Activated CD4-positive, alpha-beta T cell treated with anti-CD3 and anti-CD28 coated beads for 1 hour (primary cell): ENCODE measurements at places on chromosomes 3 and 15.

- no peak for DNase-seq
Observed at GRCh38 chr3:78015856-78016255, 976.0 kb downstream of the ROBO2 start.

DNA sequence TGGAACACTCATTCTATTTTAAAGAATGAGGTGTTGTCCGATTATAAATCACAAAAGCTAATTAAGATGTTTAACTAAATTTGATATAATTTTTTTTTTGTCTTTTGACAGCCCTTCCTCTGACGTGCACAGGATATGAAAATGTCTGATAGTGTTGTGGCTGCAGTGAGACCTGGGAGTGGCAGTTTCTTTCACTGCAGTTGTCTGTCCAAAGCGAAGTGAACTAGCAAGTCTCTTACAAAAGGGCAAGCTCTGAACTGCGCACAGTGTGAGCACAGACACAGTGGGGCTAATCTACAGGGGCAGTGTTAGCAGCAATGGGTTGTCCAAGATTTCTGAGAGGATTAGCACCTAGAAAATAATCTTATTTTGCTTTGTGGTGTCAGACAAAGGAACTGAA, 29.1 kb upstream of the MYRIP start:
- no peak for DNase-seq

- DNase-seq = no peak
Observed at GRCh38 chr3:122987736-122988319, 39.7 kb downstream of the SEMA5B start.

DNA sequence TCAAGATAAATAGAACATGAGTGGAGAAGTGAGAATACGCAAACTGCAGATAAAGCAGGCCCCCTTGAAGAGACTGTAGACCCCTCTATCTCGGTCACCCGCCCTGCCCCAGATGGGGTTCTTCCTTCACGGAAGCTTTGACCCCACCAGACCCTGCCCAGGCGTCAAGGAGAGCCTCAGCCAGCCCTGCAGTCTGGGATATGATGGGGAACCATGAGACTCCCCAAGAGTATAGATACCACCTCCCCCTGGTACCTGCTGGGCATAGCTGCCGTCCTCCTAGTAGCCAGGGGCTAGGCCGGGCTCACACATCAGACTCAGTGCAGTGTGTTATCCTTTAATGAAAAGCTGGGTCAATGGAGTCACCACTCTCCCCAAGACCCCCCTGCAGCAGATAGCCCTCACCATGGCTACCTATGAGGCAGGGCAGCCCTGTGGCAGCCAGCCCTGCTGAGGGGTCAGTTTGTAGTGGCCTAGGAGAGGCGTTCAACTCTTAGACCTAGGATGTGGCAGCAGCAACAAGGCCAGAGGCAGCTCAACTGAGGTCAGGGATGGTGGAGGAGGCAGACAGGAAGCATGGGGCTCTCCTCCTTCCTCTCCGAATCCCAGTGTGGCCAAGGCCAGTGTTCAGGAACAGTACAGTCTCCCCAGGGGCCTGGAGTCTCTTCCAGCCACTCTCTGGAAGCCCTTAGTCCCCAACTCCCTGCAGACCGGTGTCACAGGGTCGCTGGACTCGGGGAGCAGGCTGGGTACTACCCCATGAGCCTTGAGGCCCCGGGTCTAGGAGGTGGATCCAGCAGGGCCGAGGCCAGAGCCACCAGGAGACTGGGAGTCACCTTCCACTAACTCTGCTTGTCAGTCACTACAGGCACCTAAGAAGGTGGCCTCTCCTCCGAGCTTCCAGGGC, 26.1 kb downstream of the PLXNB1 start:
- peak; percentile 2 for DNase-seq

GRCh38 chr3:59406943-59407342, 357.1 kb upstream of the CFAP20DC start:
- DNase-seq = no peak

DNA sequence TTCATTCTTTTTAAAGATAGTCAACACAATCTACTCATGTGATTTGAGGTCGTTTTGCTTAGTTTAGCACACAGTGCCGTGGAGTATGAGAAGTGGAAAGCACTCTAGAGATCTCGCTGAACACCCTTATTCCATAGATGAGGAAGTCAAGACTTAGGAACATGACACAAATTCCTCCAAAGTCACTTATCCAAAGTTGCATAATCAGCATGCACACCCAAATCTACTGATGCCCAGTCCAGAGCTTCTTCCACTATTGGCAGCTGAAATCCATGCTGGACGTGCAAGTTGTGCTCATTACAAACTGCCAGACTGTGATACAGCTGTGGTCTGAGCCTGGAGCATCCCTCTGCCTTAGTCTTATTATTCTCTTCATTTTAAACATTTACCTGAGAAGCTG, 83.5 kb upstream of the ZNF280D start:
- no peak for DNase-seq

DNA sequence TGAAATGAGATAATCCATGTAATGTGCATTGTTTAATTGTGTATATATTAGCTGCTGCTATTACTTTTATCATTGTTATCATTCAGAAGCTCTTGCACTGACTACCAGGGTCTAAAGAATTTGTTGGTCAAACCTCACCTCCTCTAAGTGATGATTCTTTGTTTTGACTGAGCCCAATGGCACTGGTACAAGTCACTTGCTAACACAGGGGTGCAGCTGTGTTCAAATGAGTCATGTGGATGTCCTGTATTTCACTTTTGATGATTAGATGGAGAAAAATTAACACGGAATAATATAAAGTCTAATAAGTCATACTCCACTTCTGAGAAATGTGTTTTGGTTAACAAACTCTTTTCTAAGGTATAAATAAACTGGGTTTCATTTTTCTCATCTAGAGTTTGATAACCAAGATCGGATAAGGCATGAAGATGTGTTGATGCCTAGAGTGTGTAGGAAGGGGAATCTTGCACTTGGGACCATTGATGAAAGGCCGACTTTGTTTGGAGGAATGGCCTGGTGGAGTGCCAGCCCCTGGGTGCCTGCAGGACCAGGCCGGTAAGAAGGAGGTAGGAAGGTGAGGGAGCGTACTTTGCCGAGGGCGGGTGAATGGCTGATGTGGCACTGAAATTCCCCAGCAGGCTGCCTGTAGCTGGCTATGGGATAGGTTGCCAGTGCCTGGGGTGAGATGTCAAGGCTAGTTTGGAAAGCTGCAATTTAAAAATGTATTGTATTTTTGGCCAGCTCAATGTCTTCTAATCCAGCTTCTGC, 244.7 kb upstream of the ZPLD1 start:
- no peak for DNase-seq

- DNase-seq = no peak
Observed at GRCh38 chr3:50338965-50339364, 1.7 kb downstream of the RASSF1 start.

DNA sequence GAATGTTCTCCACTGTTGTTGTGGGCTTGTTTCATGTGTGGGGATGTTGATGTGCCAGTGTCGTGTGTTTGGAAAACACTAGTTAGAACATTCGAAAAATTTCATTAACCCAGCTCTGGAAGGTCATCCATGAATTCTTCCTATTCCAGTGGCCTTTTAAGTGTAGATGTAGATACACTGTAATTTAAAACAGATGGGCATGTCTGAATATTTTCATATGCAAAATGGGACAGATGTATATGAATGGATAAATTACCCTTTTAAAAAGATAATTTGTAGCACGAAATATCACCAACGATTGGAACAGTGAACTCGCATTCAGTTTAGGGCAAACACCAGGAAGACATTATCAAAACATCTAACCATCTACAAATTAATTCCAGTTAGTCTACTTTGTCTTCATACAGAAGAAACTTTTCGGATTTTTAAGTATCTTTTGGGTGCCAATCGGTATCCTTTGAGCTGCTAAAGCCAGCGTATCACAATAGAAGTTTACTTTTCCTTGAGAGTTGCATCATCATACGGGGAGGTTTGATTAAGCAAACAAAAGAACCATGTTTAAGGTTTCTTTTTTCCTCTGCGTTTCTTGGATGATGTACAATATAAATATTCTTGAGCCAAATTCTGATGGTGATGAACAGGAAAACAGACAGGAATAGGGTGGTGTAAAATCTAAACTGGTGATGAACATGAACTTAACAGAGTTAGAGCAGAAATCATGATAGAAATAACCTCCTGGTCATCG, 528.1 kb downstream of the FOXP1 start:
- DNase-seq = no peak

DNA sequence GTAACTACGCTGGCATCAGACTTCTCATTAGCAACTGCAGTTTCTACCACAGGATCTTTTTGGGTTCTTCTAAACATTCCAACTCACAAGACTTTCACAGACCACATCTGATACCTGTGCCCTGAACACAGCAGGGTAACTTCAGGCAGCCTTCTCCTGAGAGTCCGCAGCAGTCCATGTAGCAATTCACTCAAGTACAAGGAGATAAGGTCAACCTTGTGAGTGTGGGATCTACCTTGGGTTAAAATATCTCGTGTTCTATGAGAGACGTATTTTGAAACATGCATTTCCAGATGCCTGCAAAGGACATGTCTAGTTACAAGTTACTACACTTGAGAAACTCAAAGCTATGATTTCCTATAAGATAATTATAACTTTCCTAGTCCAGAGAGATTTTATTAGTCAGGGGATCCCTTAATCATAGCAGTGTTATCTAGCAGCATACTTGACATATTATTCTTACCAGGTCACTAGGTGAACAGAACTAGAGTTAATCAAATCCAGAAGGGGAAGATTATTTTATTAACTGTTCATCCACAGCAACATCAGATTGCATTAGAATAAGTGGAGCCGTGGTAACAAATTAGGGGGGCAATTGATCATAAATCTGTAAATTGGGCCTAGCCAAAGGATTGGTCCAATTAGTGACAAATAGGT, 66.4 kb downstream of the ASTE1 start:
- DNase-seq = no peak

- no peak for DNase-seq
Observed at GRCh38 chr3:45509038-45509767, 85.3 kb upstream of the LIMD1 start.

GRCh38 chr3:16410659-16411058, 102.8 kb downstream of the RFTN1 start:
- DNase-seq = no peak

- DNase-seq = no peak
Observed at GRCh38 chr3:147390589-147391569, 15.5 kb downstream of the ZIC4 start.

- DNase-seq = no peak
Observed at GRCh38 chr3:109643590-109643989, 306.2 kb upstream of the DPPA4 start.

DNA sequence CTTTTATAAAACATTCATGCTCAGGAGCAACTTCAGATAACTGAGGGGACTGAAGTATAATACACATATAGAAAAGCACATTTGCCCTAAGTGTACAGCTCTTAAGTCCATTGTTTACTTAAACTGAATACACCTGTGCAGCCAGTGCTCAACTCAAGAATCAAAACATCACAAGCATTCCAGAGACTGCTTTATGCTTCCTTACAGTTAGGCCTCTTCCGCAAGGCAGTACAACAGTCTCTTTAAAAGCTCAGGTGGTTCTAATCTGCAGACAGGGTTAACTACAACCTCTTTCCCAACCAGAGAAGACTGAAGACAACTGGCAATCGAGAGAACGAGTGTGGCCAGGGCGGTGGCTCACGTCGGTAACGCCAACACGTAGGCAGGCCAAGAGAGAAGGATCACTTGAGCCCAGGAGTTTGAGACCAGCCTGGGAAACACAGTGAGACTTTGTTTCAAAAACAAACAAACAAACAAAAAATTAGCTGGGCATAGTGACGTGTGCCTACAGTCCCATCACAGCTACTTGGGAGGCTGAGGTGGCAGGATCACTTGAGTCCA, 16.9 kb downstream of the MCCC1 start:
- no peak for DNase-seq

GRCh38 chr3:99246010-99246654, 344.6 kb upstream of the DCBLD2 start:
- DNase-seq = no peak

- no peak for DNase-seq
Observed at GRCh38 chr15:95300958-95301357, 1029.5 kb upstream of the NR2F2 start.

DNA sequence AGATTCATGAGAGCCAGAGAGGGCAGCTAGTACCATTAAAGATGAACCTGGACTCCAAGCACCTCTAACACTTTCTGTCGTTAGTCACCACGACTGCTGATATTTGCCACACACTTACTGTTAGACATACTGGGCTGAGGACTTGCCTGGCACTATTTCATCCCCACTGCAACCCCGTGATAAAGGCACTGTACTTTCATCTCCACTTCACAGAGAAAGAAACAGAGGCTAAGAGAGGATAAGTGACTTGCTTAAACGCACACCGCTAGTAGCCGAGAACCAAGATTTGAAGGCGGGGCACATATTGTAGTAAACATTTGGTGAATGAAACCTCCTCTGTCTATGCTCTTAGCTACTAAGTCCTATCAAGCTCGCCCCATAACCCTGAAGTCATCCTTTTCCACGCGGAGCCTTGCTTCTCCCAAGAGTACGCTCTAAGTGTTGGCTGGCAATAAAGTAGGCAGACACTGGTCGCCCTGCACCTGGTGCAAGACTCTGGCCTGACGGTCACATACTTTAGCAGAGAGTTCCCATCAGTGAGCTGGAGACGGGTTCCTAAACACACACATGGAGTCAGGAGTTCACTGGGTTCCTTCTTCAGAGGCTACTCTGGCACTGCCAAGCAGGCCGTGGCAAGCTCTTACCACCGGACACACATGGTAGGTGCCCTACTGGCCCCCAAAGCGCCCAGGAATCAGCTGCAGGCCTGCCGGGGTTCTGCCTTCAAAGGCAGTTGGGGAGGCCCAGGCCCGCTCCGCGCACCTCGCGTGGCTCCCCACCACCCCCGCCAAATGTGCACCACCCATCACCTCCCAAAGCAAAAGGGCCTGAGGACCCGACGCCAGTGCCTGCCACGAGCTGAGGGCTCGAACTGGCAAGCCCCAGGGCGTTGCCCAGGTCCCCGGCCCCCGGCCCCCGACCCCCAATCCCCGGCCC, 951 bp downstream of the POMGNT2 start:
- no peak for DNase-seq

DNA sequence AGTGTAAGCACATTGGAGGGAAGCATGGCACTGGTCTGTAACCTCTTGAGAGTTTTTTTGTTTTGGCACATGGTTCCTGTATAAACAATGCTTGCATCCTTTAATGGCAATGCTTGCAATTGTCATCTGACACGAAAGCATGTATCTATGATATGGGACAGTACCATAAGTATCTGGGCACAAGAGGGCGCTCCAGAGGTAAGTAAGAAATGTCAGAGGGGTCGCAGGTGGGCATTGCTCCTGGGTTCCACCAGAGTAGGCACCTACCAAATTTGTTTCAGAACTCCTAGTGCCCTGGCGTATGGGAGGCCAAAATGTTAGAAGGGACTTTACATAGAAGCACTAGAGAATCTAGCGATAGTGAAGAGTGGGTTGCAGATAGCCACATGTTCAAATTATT, 58.7 kb upstream of the BCHE start:
- DNase-seq = no peak
